ENCODE measurements at places on chromosomes 1 and 21.

GRCh38 chr1:87017998-87018672 lies 103.7 kb downstream of the HS2ST1 start:
- no peak for DNase-seq

DNA sequence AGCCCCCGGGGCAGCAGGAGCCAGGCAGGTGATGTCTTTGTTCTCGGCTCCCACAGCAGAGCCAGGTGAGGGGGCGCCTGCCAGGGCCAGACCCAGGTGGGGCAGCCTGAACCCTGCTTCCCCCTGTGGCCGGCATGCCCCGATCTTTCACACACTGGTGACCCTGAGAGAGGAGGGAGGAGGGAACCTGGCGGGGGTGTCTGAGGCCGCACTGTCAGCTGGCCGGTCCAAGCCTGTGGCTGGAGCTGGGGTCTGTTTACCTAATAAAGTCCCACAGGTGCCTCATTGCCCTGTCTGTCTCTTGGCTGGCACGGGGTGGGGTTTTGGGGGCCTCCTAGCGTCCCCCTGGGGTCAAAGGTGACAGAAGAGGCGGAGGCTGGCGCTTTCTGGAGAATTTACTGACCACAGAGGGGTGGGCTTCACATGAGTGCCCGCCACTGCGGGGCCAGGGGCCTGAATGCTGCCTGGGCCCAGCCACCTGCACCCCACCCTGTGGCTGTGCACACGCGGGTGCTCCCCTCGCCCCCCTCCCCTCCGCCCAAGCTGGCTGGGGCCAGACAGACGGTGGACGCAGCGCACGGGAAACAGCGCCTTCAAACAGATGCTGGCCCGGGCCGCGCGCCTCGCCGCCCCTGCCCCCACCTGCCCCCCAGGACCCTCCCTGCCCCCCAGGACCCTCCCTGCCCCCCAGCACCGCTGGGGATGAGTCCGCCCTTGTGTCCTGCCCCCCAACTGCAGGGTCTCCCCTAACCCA lies 5.8 kb downstream of the TMEM240 start:
- DNase-seq = no peak

DNA sequence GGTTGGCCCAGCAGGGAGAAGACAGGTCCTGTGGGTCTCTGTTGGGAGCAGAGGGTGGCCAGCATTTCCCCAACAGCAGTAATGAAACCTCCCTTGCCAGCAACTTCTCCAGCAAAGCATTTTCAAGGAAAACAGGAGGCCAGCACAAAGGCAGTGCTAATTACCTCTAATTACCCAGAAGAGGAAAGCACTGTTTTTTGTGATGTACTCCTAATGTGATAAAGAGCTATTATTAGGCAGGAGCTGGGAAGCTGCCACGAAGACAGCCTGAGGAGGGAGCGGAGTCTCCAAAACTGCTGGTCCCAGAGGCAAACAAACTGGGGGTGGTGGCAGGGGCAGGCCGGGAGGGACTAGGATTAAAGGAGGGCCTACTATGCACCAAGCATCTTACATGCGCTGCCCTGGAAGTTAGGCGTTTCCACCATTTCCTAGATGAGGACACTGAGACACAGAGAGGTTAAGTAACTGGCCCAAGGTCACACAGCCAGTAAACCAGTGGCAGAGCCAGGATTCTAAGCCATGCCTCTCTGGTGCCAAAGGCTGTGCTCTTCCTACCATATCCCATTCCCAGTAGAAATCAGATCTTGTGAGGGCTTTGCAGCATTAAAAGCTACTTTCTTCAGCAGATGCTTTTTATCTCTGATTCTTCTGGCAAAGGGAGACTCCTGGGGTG lies 24.5 kb downstream of the HTR6 start:
- no peak for DNase-seq

- peak; percentile 64 for DNase-seq
These were observed 28.0 kb downstream of the TBX15 start for GRCh38 chr1:118960026-118960561.

- no peak for DNase-seq
These were observed 11.7 kb upstream of the SYPL2 start for GRCh38 chr1:109454497-109455133.

DNA sequence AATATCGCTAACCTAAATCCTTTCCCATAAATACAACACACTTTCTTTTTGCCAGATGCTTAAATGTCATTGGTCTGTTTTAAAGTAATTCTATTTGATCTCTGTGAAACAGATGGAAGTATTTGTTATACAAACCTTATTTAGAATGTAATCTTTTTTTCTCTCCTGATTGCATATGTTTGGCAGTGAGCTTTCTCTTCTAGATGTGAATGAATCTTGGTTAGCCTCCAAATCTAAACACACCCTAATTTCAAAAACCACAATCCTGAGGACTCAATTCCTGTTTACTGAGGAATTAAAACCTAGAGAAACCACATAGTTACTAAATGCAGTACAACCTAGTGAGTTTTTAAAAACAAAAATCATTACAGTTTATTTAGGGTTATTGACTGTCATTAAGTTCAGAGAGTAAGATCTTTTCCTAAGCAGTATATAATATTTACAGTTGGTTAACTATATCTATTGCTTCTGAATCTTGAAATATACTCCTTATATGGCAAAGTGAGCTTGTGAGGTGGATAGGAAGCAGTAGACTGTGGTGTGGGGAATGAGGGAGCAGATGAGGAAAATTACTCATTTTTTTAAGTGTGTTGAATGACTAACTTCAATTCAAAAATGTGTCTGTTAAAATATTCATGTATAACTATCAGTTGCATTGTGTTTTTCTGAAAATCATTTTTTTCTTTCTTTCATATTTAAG lies 218.7 kb downstream of the FMN2 start:
- DNase-seq = no peak

- DNase-seq = no peak
These were observed 27.0 kb downstream of the STYXL2 start for GRCh38 chr1:167120899-167121298.

DNA sequence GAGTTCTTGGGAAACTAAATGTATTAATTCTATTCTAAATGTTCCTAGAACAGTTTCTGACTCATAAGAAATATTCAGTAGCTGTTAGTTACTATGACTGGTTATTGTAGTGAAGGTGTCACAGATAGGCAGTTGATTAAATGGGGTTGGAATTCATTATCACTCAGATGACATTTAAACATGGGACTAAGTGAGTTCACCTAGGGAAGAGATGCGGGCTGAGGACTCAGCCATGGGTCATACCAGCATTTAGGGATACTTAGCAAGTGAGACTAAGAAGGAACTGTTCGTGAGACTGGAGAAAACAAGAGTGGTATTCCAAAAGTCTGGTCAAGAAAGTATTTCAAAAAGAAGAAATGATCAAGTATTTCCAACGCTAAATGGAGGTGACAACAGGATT lies 125.1 kb upstream of the ADGRL4 start:
- no peak for DNase-seq

- DNase-seq = peak; percentile 78
These were observed 8.4 kb upstream of the IKBKE start for GRCh38 chr1:206461602-206462455.

GRCh38 chr1:8083739-8084484 lies 57.8 kb upstream of the ERRFI1 start:
- DNase-seq = no peak

DNA sequence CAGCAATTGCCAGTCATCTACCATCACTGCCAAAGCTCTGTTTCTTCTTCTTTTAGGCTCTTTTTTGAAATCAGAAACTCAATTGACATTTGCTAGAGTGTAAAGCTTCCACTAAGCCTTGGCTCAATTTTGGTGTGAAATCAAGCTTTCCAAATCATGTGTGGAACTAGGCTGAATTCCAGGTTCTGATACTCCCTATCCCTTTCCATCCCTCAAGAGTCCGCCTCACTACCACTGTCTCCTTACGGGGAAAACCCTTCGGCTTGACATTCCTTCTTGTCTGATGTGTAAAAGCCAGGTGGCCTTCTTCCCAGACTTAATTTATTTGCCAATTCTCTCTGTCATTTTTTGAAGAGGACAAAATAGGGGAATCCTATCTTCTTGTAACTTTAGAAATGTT lies 47.2 kb upstream of the PRMT6 start:
- DNase-seq = no peak

- no peak for DNase-seq
These were observed 41.5 kb upstream of the BCAR3 start for GRCh38 chr1:93723110-93723509.

- DNase-seq = no peak
These were observed 160.5 kb downstream of the ACTL8 start for GRCh38 chr1:17915511-17916197.

- DNase-seq = no peak
These were observed 485.7 kb downstream of the NUF2 start for GRCh38 chr1:163807331-163808049.

GRCh38 chr1:169348383-169349036 lies 19.1 kb downstream of the NME7 start:
- DNase-seq = peak; percentile 68

GRCh38 chr1:243508303-243508713 lies 252.5 kb downstream of the SDCCAG8 start:
- peak; percentile 71 for DNase-seq

GRCh38 chr1:221315330-221315729 lies 426.6 kb downstream of the DUSP10 start:
- DNase-seq = no peak

GRCh38 chr1:234409328-234409727 lies 36.1 kb downstream of the COA6 start:
- DNase-seq = no peak

GRCh38 chr1:214447557-214447871 lies 103.9 kb downstream of the PTPN14 start:
- DNase-seq = no peak

GRCh38 chr1:214846276-214846675 lies 236.3 kb upstream of the KCNK2 start:
- no peak for DNase-seq

- no peak for DNase-seq
These were observed 23.0 kb downstream of the VAMP4 start for GRCh38 chr1:171718848-171719247.

GRCh38 chr1:42934541-42935312 lies 23.9 kb downstream of the SLC2A1 start:
- no peak for DNase-seq

- DNase-seq = no peak
These were observed 17.2 kb downstream of the DAP3 start for GRCh38 chr1:155706139-155706538.

- DNase-seq = no peak
These were observed 184.4 kb upstream of the KCNK2 start for GRCh38 chr1:214898161-214898560.

DNA sequence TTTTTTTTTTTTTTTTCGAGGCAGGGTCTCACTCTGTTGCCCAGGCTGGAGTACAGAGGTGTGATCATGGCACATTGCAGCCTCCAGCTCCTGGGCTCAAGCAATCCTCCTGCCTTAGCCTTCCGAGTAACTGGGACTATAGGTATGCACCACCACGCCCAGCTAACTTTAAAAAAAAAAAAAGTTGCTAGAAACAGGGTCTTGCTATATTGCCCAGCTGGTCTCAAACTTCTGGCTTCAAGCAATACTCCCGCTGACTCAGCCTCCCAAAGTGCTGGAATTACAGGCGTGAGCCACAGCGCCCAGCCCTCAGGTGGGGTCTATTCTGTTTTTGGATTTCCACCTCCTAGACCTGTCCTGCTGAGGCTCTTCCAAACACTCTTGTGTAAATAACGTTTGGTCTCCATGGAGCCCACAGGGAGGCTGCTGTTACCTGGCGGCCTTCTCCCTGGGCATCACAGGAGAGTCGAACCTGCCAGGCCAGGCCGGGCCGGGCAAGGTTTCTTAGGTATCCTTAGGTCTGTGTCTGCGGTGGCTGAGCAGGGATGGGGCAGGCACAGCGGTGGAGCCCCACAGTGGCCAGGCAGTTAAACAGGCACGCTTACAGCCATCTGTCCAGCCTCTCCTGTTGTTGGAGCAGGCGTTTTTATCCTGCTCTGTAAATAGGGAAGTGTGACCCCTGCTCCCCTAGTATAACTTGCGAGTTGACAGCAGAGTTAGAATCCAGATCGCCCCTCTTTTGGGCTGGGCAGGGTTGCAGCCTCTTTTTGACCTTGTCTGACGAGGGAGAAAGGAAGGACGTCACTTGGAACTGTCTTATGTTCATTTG lies 18.8 kb downstream of the PLEKHM2 start:
- DNase-seq = no peak

- DNase-seq = no peak
These were observed 224.0 kb upstream of the COA6 start for GRCh38 chr1:234149217-234149616.

- no peak for DNase-seq
These were observed 200.0 kb downstream of the PTPRU start for GRCh38 chr1:29436181-29436785.

DNA sequence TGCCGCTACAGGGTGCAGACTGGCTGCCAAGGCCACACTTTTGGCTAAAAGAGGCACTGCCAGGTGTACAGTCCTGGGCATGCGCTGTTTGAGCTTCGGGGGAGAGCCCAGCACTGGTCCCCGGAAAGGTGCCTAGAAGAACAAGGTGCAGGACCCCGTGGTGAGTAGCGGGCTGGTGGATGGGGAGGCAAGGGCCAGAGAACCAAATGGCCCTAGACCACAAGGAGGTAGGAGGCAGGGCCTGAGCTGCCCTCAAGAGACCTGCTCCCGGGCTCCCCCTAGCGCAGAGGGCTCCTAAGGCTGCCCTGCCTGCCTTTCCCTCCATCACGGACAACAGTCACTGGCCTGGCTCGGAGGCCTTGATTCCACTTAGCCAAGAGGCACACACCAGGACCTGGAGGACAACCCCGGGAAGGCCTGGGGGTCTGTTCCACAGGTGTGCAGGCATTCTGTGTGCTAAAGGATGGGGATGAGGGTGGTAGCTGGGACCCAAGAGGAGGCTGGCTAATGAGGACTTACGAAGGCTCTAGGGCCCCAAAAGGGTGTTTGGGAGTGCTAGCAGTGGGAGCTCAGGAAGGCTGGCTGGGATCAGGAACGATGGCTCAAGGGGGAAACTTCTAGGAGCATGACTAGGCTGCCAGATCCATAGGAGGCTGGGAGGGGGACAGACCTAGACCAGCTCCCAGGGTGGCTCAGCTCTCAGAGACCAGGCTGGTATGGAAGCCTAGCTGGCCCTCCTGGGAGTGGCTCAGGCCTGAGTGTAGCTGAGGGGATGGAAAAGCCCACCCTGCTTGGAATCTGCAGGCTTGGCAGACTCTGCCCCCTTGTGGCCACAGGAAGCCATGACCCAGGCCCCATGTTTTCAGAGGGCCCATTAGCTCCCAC lies 742 bp downstream of the ARTN start:
- DNase-seq = peak; percentile 66
